Kidney epithelial cell (primary cell): ENCODE measurements at places on chromosomes 5 and 9.

GRCh38 chr9:129775448-129775798, 22.6 kb upstream of the PTGES start:
- DNase-seq = no peak

DNA sequence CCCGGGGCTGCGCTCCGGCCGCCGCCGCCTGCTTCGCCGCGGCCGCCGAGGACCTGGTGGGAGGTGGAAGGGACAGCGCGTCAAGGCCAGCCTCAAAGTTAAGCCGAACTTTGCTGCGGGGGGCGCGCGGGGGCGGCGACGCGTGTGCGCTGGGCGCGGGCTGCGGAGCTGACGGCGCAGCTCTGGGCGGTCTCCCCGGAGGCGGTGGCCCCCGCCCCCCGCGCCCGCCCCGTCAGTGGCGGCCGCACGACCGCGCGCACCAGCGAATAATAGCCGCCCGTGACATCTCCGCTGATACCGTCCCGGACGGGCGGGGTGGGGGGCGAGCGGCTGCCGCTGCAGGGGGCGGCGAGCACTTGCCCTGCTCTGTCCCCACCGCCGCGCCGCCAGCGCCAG, 579 bp upstream of the FAM78A start:
- no peak for DNase-seq

GRCh38 chr5:129410488-129410887, 49.6 kb upstream of the ADAMTS19 start:
- DNase-seq = no peak

- peak; percentile 26 for DNase-seq
These were observed 82.1 kb downstream of the GAPVD1 start for GRCh38 chr9:125343518-125344275.

DNA sequence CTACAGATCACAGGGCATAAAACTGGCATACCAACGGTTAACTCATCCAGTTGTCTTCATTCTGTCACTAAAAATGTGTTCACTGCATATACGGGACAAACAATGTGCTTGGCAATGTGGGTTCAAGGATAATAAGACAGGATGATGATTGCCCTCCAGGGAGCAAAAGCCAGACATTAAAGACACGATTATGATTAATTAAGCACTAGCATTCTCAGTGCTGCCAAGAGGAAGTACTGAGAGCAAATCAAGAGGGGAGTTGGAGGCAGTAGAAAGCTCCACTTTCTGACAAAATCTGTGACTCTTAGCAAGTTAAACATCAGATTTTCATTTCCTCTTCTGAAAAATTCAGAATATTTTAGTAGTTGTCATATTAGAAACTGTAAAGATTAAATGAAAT, 9.0 kb upstream of the IFNA8 start:
- no peak for DNase-seq

DNA sequence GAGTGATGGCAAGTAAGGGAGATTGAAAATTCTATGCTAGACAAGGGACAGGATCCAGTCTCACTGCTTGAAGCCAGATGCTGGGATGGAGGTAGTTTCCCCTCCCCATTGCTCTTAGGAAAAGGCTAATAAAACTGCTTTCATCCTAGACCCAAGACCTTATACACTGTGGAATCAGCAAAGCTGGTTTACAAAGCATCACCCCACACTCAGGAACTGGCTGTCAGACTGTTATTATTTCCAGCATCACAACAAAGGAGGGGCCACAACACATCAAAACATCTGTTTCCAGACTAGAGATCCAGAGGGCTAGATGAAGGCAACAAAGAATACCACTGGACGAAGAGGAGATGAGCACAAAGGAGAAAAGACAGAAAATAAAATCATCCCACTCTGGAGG, 364.6 kb upstream of the PTGER4 start:
- DNase-seq = no peak

- no peak for DNase-seq
These were observed 83.1 kb downstream of the NLN start for GRCh38 chr5:65805089-65805488.
